Daoy (cell line): ENCODE measurements at places on chromosomes 2 and 18.
A peak's percentile ranks its signal among the peaks of the same experiment; 100 is the strongest.

DNA sequence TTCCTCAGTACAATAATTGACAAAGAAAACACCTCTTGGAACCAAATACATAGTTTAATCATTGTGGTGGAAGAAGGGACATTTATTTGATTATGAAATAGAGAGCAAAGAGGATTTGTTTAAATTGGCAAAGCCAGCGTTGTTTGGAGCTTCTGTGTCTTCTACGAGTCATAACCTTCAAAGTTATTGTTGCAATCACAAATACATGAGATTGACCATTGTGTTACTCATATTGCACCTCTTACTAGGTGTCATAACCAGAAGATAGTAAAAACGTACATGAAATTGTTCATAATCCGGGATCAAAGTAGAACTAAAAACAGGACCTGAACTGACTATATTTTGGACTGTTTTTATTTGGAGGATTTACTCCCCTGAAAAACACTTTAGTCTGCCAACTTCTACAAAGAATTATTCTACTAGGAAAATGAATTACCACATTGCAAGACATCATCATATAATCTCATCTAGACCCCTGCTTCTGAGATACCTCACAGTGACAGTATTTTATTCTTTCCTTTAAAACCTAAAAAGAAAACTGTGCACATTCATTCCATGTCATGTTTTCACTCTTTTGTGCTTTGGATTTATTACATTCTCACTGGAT, 151.7 kb upstream of the KLF7 start:
- DNase-seq, result no peak

DNA sequence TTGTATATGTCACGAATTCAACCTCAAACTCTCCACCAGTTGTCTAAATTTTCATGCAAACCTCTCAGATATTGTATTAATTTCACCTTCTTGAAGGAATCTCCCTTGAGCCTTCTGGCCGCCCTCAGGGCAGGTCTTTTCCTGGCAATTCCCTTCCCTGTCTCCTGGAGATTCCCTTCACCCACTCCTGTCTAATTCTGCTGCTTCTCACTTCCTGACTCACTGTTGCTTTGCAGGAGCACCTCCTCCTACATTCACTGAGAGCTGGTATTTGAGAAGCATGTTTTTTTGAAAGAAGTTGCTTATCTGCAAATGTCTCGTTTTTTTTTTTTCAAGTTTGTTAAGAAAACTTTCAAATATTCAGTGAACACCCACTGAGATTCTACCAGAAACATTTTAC, 79.9 kb upstream of the OTOS start:
- DNase-seq, result peak; percentile 49

- DNase-seq, result no peak
Observed at GRCh38 chr2:219828127-219828526, 200.7 kb downstream of the SLC4A3 start.

DNA sequence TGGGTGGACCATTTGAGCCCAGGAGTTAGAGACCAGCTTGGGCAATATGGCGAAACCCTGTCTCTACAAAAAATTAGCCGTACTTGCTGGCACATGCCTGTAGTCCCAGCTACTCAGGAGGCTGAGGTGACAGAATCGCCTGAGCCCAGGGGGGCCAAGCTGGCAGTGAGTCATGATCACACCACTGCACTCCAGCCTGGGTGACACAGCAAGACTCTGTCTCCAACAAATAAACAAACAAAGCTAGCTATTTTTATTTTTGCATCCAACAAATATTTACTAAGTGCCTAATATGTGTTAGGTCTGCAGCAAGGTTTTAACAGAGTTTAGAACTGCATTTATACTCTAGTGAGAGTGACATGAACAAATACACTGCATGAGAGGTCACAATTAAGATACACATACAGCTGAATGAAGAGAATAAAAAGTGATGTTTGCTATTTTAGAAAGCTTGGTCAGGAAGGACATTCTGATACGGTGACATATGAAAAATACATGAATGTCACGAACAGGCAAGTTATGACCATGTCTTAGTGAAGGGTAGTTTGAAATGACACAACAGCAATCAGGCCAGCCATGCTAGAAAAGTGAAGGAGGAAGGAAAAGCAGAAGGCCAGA, 83.2 kb upstream of the FRZB start:
- DNase-seq, result peak; percentile 76

GRCh38 chr2:109330056-109330455, 201.1 kb downstream of the SH3RF3 start:
- DNase-seq, result no peak

DNA sequence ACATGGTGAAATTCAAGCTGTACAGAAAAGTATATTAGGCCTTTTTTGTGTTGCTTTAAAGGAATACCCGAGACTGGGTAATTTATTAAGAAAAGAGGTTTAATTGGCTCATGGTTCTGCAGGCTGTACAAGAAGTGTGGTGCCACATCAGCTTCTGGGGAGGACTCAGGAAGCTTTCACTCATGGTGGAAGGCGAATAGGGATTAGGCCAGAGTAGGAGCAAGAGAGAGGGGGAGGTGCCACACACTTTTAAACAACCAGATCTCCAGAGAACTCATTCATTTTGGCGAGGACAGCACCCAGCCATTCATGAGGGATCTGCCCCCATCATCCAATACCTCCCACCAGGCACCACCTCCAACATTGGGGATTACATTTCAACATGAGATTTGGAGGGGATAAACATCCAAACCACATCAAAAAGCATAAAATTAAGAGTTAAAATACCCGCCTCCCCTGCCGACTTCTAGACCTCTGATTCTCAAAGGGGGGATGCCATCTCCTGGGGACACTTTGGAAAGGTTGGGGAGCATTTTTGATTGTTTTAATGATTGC, 15.1 kb upstream of the LIPG start:
- DNase-seq, result no peak

DNA sequence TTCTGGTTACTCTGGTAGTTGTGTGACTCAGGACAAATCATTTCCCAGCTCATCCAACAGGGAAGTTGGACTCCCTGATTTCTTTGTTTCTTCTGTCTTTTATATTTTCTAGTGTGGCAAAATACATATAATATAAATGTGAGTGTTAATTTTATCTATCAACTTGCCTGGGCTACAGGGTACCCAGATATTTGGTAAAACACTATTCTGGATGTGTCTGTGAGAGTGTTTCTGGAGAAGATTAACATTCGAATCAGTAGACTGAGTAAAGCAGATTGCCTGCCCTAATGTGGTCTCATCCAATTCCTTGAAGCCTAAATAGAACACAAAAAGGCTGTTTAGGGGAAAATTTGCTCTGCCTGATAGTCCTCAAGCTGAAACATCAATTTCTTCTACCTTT, 122.9 kb upstream of the STPG4 start:
- DNase-seq, result no peak

DNA sequence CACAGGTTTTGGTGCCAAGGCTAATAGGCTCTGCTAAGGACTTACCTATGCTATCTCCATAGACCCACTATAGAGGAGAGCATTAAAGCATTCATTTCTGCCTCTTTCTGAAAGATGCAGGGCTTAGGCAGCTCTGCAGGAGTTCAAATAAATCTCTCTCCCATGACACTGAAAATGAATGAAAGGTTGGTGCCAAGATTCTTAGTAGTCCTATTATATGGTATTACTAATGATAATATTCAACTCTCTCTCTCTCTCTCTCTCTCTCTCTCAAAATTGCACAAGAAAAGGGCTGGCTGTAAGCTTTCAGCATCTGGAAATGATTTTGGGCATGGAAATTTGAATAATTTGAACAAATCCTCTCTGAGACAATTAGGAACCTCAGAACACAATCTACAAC, 433.7 kb downstream of the MBD2 start:
- DNase-seq, result no peak

GRCh38 chr2:144014103-144014502, 505.8 kb downstream of the ZEB2 start:
- peak; percentile 4 for DNase-seq

- no peak for DNase-seq
Observed at GRCh38 chr18:22796113-22796512, 137.0 kb upstream of the RBBP8 start.

DNA sequence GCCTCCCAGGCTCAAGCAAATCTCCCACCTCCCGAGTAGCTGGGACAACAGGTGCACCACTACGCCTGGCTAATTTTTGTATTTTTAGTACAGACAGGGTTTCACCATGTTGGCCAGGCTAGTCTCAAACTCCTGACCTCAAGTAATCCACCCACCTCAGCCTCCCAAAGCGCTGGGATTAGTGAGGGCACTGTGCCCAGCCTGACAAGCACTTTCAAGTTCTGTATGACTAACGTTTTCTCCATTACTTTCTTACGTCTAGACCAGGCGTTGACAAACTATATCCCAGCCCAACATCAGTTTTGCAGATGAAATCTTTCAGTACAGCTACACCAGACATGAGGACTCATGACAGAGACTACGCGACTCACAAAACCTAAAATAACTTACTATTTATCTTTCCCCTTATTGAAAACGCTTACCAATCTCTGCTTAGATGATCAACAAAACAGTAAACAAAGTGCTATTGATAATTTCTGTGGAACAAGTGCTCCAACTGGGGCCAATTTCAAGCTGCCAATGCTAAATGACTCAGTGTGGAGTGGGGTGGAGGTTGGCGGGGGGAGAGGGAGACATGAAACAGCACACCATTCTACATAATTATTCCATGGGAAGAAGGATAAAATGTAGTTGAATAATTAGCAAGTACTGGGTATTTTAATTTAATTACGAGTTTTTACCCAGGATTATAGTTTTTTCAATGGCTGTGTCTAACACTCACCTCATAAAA, 59.1 kb downstream of the SAP130 start:
- DNase-seq, result no peak

- DNase-seq, result no peak
Observed at GRCh38 chr2:142875010-142875409, 2.5 kb upstream of the KYNU start.

- peak; percentile 30 for DNase-seq
Observed at GRCh38 chr18:3281456-3282400, 19.8 kb downstream of the MYL12B start.

DNA sequence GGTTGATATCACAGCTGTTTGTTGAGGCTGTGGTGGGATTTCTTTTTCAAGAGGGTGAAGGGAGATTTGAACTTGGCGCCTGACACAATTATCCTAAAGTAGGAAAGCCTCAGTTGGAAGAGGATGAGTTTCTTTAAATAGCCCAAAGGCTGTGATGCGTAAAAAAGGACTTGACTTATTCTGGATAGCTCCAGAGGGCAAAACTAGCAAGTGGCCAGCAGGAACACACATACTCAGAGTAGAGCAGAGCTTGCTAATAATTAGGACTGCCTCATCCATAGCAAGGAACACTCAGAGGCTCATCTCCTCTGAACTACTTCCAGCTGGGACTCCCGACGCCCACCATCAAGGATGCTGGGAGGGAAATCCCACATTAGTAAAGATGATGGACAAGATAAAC, 74.0 kb downstream of the AFF3 start:
- DNase-seq, result no peak

DNA sequence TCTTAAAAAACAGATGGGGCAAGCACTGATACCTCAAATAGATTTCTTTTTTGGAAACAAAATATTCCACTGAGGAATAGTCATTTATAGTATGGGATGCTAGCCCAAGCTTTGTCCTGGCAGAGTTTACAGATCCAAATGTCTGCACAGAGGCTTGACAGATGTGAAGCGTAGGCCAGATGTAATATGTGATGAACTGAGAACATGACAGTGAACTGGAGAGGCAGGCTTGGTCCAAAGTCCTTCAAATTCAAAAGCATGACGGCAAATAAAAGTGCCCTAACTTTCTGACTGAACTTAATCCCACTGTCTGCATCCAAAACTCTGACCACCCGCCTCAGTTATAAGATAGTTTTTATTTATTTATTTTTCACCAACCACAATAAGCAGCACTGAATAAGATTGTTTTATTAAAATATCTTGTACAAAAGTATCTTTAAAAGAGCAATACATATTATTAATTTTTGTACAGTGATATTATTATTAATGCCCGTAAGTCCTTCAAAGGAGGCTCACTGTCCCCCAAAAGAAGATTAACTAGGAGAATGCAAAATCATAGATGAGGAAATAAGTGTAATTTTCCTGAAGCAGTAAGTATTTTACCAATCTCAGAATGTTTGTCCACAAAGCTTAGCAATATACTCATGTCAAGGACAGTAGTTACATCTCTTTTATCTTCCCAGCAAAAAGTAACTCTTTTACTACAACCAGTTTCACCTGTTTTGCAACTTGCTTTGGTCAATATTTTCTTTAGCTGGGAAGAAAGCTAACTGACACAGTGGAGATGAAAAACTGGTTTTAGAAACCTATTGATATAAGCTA, 10.7 kb upstream of the SPOPL start:
- no peak for DNase-seq

DNA sequence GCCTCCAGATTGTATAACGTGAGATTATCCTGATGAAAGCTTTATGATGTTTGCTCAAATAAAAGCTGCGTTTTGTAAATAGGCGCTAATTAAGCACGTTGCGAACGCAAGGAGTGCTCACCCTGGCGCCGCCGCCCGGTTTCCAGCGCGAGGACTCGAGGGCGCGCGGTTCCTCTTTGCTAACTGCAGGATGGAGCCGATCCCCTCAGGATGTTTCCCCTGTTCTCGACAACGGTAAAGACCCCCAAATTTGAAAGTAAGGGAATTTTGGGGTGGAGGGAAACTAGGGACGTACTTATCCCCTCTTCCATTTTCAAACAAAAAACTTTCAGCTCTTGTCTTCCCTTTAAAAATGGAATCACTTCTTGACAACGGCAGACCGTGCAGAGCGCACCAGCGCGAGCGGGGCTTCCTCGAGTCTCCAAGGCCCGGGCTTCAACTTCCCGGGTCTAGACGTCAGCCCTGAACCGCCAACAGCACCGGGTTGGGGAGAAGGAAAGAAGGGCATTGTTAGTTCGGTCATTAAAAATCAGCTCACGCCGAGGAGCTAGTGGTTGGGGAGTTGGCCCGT, 1.1 kb upstream of the GBX2 start:
- no peak for DNase-seq

- DNase-seq, result peak; percentile 9
Observed at GRCh38 chr2:180520206-180520605, 460.2 kb upstream of the UBE2E3 start.

- DNase-seq, result peak; percentile 14
Observed at GRCh38 chr18:72675394-72675793, 131.3 kb upstream of the CBLN2 start.

DNA sequence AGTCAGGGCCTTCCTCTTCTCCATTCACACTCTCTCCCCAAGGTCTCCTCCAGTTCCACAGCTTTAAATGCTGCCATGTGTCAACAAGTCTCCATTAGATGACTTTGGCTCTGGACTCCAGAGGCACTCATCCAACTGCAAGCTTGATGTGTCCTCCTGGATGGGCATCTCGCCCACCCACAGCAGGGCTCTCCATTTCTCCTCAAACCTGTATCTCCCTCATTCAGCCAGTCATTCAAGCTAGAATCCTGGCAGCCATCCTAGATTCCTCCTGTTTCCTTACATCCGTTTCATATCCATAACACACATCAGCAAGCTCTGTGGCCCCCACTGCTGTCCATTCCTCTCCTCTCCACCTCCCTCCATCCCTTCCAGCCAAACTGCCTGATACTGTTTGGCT, 88.4 kb upstream of the AFF3 start:
- DNase-seq, result no peak

DNA sequence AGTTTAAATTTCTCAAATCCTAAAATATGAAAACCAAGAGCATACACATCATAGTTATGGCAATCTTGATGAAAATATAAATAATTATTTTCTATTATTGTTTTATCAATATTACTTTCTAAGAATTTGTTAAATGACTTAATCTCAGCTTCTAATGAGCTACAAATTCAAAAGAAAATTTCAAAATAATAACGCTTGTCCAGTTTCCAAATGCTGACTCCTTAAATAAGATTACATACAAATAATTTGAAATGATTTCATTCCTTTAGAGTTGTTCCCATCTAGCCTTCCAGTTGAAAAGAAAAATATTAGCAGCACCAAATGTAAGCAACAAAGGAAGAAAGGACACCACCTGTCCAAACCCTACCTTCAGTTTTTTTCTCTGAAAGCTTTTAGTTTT, 82.4 kb upstream of the COL5A2 start:
- no peak for DNase-seq

GRCh38 chr2:23637011-23637778, 252.2 kb downstream of the KLHL29 start:
- peak; percentile 61 for DNase-seq
